ENCODE measurements at places on chromosomes 11 and 22. TPM values are rescaled to one million over a fixed set of nuclear protein-coding genes. Genes with fewer than 3 reads are reported as not detected.

Gene APOBEC3C
- 5.8 TPM for total RNA-seq

Gene ALG9
- total RNA-seq = 22.7 TPM

Gene UCP3
- 2.2 TPM for total RNA-seq

Gene ADORA2A
- 0.93 TPM for total RNA-seq

Gene MUC6
- 0.08 TPM for total RNA-seq
